NCI-H1417 (cell line): ENCODE measurements at places on chromosomes 6 and 20.
A peak's percentile ranks its signal among the peaks of the same experiment; 100 is the strongest.

DNA sequence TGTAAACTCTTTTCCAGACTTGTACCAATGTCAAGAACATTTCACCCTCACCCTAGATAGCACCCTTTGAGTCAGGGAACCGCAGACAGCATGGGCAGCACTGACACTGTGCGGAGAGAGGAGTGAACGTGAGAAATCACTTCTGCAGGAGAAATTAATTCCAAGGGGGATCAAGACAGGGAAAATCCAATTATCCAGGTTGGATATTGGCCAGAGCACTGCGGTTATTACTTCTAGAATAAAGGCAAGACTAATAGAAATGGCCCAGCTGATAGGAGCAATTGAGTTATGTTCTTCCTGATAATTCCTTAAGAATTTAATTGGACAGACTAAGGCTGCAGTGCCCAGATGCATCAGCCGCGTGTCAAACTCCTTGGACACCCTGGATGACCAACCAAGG lies 179.6 kb downstream of the SMOC2 start:
- no peak for DNase-seq

DNA sequence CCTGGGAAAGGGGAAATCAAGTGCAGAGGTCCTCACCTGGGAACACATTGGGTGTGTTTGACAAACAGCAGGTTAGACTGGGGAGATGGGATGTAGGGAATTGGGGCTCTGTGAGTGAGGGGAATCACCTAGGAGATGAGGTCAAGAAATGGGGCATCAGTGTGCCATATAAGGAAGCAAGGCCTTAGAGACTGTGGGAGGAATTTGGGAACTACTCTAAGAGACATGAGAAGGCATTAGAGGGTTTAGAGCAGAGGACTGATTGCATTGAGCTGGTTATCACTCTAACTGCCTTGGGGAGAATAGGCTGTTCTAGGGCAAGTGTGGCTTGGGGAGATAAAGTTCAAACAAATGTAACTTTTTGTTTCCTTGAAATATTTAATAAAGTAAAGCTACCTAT lies 189.9 kb downstream of the EYA4 start:
- DNase-seq, result no peak

- DNase-seq, result no peak
Measured at GRCh38 chr6:152973916-152974315, 8.9 kb downstream of the FBXO5 start.

DNA sequence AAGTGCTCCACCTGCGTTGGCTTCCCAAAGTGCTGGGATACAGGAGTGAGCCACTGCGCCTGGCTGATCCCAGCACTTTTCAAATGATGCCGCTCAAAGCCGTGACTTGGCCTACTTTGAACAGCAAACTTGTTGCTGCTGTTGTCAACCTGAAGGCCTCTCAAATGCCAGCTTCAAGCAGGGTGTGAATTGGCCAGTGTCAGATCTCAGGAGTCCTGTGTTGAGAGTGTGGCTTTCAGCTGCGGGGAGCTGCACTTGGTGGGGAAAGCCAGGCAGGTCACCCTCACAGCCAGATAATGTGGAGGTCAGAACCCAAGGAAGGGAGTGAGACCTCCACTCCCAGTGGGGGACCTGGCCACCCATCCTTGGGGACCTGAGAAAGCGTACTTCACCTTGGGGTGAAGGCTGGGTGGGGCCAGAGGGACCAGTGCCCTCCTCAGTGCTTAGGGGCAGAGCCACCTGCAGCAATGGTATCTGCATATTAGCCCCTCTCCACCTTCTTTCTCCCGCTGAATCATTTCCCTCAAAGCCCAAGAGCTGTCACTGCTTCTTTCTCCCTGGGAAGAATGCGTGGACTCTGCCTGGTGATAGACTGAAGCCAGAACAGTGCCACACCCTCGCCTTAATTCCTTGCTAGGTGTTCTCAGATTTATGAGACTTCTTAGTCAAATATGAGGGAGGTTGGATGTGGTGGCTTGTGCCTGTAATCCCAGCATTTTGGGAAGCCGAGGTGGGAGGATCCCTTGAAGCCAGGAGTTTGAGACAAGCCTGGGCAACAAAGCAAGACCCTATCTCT lies 19.1 kb upstream of the PANK2 start:
- no peak for DNase-seq

GRCh38 chr6:33241968-33242367 lies 29.7 kb downstream of the VPS52 start:
- DNase-seq, result no peak

DNA sequence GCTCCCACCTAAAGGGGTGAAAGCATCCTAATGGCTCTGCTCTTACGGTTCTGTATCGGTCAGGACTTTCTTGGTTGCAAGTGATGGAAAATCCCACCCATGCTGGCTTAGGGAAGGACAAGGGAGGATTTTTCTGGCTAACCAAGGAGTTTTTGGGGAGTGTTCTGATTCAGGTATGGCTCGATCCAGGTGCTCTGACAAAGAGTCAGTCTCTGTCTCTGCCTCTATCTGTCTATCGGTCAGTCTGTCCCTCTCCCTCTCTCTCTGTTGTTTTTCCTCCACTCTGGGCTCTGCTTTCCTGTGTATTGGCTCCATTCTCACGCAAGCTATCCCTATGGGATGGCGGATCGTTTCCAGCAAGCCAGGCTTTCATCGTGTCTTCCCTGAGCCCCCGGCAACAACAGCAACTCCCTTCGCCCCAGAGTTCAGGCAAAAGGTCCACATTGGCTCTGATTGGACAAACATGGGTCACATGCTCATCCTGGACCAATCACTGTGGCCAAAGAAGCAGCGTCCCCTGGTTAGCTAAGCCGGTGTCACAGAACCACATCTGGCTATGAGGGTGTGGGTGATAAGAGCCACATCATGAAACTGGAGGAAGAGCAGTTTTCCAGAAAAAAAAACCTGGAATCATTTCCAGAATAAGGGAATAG lies 160.3 kb downstream of the BMP7 start:
- no peak for DNase-seq

GRCh38 chr6:108295676-108296075 lies 822 bp downstream of the AFG1L start:
- DNase-seq, result no peak

DNA sequence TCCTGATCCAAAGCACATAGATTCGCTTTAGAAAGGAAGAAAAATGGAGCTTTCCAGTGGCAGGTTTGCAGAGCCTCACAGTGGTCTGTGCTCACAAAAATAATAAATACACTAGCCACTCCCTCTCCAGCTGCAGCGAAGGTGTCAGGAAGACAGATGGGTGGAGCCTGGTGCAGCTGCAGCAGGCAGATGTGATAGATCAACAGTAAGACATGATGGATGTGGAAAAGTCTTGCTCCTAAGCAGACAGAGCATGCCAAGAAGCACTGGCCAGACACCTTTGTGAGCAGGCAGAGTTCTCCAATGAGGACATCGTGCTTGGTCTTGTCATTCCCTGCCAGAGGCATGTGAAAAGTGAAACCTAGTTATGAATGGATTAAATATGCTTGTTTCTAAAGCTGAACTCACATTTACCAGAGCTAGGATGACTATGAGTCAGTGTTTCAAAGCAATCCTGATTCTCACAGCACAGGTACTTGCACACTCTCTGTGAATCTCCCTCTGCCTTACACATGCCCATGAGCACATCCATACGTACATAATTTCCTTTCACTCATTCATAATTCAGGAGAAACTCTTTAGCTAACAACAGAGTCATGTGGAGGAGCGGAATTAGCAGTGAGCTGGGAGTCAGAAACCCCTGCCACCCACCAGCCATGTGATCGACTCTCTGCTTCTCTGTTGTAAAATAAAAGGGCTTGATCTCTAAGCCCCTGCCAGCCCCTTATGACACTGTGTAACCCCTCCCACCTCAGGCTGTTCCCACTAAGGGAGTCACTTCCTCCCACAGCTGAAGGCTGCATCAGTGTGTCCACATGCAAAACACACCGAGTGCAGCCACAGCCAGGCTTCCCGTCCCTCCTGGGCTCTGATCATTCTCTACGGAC lies 111.2 kb downstream of the SCML4 start:
- peak; percentile 27 for DNase-seq

DNA sequence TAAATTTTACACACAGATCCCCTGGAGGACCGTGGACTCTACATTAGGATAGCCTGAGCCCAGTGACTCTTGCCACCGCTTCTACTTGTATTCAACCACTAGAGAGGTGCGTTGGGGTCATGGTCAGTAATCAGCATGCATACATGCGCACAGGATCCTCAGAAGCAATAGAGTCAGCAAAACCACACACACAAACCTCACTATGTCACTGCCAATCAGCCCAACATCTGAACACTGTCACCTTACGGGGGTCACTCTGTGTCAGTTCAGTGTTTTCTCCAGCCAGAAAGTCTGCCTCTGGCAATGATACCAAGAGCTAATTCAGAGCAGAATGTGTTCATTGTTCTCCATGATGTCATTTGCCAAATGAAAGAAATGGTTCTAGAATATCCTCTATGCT lies 225.3 kb downstream of the KHDC1L start:
- DNase-seq, result no peak

DNA sequence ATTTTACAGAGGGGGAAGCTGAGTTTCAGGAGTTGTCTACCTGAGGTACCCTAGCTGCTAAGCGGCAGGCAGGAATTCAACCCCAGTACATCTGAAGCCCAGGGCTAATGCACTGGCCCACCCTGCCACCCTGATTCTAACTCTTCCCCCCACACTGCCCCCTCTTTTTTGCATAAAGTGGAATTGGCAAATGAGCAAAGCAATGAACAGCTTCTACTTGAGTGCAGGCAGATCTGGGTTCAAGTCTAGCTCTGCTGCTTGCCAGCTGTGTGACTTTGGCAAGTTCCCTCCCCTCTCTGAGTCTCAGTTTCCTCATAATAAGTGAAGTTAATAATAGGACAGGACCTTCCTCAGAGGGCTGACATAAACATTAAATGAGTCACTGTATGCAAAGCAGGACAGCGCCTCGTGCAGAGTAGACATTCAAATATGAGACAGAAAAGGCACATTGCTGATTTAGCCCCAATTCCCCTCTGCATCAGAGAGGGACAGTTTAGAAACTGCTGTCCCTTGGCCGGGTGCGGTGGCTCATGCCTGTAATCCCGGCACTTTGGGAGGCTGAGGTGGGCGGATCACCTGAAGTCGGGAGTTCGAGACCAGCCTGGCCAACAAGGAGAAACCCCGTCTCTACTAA lies 4.7 kb downstream of the ADA start:
- no peak for DNase-seq

GRCh38 chr6:129606664-129607063 lies 103.3 kb downstream of the ARHGAP18 start:
- DNase-seq, result no peak

DNA sequence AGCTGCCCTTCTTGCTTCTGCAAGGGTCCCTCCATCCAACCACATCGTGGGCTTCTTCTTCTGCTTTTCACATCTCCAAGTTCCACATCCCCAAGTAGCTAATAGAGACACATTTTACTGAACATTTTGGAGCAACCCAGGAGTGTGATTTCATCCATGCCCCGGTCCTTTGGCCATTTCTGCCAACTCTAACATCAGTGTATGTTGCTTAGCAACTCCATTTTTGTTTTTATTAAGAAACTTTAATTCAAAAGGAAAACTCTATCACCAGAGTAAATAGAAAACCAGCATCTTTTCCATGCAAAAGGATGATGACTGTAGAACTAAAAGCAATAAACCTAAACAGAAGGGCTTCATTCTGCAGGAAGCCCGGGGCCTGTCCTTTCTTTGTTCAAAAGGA lies 32.7 kb upstream of the SULF2 start:
- no peak for DNase-seq

DNA sequence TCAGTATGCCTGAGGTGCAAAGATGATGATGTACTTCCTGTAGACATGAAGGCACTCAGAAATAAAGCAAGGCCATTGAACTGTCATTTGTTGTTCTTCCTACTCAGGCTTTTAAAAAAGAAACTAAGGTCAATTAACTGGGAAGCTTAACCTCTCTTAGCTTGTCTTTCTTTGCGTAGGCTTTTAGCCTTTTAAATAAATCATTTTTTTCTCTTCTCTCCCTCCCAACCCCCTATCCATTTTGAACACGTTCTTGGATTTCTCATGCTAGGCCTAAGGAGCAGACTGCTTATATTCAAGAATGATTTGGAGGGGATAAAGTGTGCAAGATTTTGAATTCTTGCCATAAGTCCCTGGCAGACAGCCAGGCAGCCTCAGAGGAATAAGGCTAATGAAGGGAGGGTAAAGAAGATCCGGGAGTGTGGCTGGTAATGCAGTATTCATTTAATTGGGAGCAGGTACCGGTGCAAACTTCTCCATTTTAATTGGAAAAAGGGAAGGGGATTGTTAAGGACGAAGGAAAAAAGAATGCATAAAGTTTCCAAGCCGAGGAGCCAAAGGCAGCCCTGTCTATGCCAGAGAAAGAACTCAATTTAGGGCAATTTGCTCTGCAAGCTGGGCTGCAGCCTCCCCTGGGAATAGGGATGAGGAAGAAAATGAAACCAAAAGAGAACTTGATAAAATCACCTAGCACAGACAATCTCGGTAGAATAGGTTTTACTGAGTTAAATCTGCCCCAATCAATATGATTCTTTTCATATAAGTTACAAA lies 343.8 kb upstream of the MMS22L start:
- DNase-seq, result peak; percentile 36

GRCh38 chr6:27911956-27912446 lies at the start of gene OR2B2:
Gene OR2B2 (minus strand): TSS chr6:27912396. CDS start chr6:27912319, 77 bp downstream.
- no peak for DNase-seq

- no peak for DNase-seq
Measured at GRCh38 chr6:11685481-11686093, 93.0 kb downstream of the ADTRP start.
